ENCODE measurements at places on chromosomes 16 and 17.

- DNase-seq, result no peak
Observed at GRCh38 chr17:64950871-64951270, 31.6 kb upstream of the LRRC37A3 start.

DNA sequence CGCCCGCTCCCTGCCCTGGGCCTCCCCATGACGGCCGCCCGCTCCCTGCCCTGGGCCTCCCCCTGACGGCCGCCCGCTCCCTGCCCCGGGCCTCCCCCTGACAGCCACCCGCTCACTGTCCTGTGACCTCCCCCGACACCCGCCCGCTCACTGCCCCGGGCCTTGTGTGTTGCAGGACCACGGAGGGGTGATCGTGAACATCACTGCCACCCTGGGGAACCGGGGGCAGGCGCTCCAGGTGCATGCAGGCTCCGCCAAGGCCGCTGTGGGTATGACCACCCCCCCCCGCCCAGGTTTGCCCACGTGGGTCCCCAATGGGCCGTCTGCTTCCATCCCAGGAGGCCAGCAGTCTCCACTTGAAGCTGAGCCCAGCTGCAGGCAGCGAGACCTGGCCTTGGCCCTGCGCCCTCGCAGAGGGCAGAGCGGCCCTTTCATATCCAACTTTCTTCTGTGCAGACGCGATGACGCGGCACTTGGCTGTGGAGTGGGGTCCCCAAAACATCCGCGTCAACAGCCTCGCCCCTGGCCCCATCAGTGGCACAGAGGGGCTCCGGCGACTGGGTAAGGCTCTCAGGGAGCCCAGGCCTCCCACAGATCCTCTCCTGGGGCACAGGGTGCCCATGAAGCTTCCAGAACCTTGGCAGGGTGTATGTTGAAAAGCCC lies 9.0 kb downstream of the DECR2 start:
- no peak for DNase-seq

DNA sequence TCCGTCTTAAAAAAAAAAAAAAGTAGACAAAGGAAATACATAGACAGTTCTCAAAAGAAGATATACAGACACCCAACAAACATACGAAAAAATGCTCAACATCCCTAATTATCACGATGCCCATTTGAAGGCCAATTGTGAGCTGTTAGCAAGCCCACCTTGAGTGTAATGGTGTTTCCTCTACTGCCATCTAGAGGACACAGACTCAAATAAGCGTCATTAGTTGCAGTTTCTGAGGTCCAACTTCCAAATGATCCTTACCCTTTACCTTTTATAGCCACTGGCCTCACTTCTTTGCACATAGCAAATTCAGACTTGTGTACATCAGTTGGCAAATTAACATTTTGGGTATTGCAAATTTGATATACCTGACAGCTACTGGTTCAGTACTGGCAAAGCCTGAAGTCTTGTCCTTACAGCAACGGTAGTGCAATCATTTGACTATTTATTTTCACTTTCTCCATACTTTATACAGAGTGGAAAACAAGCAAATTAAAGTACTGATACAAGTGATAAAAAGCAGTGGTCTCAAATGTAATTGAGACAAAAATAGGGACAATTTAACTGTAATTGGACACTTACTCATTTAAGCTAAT lies 536.3 kb upstream of the EEF2KMT start:
- no peak for DNase-seq

DNA sequence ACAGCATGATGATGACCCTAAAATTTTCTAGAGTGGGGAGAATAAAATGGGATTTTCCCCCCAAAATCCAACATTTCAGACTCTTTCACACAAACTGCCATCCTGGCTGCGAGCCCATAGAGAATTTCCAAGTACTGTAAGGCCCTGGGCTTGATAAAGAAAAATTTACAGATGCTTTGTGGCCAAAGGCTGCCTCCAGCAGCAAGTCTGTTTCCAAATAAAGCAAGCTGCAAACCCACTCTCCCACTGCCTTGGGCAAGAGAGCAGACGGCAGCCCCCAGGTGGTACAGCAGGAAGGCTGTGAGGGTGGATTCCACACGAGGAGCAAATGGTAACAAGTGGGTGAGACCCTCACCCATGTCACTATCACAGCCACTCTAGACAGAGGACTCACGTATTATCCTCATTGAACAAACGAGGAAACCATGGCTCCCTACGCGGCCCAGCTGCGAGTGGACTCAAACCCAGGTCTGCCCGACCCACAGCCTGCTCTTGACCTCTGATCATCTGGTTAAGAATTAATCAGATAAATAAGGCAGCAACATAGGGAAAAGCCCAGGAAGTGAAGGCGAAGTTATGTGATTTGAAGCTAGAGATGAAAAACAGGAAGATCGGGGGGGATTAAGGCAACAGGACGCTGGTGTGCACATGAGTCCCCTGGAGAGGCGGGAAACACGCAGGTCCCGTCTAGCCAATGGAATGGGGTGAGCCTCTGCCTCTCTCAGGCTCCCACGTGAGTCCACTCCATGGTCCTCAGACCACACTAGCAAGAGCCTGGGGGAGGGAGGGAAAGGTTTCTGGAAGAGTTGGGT lies 37.4 kb downstream of the AXIN2 start:
- no peak for DNase-seq

- no peak for DNase-seq
Observed at GRCh38 chr16:73113336-73113735, 65.4 kb upstream of the ZFHX3 start.

DNA sequence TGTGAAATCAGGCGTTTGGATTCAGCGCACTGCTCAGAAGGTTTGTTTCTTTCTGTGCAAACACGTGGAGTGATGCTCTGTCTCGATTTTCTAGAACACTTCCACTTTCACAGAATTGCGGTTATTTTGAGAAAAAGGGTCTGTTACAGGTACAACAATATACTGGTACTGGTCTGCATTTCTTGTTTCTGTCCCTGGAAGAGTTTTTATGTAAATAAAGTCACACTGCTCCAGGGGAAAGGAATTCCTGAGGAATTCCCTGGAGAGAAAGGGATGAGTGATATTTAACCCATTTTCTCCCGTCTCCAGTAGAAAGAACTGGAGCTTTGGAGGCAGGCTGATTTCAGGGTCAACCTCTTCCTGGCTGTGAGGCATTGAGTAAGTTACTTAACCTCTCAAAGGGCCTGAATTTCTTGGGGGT lies 16.2 kb upstream of the RMI2 start:
- peak; percentile 40 for DNase-seq

DNA sequence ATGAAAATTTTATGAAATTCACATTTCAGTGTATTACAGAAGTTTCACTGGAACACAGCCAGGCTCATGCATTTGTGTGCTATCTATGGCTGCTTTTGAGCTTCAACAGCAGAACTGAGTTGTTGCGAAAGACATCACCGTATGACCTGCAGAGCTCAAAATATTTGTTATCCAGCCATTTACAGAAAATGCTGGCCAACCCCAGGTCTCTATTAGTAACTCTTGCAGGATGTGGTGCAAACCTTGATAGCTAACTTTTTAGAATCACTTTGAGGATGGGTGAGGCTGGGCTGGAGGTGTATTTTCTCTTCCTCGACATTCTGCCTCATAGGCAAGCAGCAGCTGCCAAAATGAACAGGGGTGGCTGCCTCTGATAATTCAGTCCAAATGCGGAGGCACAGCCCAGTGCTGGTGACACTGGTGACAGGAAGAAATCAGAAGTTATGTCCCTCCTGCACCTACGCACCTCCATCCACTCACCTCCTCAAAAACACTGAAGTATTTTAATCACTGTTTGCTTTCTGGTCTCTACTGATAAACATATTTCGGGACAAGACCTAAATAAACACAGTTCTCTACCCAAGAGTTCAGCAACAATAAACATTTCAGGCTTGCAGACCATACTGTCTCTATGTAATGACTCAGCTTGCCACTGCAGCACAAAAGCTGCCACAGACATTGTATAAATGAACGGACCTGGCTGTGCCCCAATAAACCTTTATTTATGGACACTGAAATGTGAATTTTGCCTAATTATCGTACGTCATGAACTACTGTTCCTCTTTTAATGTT lies 28.5 kb downstream of the ARHGAP17 start:
- DNase-seq, result peak; percentile 49

DNA sequence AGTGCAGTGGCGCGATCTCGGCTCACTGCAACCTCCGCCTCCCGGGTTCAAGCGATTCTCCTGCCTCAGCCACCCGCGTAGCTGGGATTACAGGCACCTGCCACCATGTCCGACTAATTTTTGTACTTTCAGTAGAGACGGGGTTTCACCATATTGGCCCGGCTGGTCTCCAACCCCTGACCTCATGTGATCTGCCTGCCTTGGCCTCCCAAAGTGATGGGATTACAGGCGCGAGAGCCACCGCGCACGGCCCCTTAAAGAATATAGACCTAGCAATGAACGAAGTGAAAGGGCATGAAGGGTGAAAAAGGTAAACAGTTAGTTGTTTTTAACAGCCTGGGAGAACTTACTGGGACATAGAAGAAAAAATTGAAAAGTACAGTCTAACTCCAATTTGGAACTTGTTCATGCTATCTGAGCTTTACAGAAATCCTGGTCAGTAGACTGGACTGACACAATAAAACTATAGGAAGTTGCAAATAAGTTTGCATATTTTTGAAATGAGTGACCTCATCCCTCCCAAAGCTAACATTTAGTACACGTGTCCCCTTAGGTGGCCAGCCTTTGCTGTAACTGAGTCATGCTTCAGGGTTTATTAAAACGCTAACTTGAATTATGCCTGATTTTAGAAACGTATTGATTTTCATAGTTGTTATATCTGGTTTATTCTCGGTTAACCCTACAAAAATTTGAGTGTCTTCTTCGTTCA lies 1.8 kb downstream of the COG1 start:
- DNase-seq, result no peak

- peak; percentile 73 for DNase-seq
Observed at GRCh38 chr16:22206842-22207714, 1.0 kb downstream of the EEF2K start.

DNA sequence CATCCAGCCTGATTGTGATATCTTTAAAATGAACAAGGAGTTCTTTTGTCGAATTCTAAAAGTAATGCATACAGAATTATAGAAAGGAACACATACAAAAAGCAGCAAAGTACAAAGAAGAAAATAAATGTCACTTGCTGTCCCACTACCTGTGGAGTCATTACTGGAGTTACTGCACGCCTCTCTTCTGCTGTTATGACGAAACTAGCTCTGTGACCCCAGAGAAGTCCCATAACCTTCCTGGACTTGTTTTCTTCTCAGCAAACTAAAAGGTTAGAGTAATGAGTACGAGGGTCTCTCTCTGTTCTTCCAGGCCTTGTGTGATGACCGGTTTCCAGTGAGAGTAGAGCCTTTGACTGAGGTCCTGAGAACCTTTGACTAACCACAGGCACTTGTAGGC lies 26.9 kb downstream of the BANP start:
- no peak for DNase-seq

DNA sequence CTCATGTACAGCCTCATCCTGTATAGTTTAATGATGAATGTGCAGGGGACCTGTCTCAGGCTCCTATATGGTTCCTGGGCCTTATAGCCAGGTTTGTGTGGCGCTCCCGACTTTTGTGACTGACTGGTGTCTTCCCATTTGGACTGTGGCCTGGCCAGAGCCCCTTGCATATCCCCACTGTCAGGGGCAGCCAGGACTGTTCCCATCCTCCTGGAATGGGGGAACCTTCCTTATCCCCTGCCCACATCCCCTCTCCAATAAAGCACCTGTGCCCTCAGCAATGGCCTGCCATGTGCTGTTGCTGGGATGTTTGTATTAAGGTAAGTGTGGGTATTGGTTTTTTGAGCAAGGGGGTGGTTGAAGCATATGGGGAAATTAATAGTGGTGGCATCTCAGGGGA lies 2.6 kb downstream of the B3GNT9 start:
- no peak for DNase-seq

DNA sequence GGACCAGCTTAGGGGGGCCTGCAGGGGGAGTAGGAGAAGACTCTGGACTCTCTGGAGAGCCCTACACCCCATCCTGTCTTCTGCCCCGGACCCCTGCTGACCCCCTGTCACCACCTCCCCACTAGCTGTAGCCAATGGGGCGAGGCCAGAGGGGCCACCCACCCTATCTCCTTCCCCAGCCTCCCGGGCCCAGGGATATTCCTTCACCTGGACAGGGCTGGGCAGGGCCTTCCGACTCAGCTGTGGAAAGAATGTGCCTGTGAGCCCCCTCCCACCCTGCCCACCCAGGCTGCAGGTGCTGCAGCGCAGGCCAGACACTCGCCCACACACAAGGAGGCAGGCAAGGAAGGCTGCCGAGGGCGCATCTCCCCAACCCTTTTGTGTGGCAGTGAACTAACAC lies 23.0 kb downstream of the TSPOAP1 start:
- DNase-seq, result no peak

GRCh38 chr17:20074001-20074400 lies 64.8 kb downstream of the SPECC1 start:
- DNase-seq, result no peak

DNA sequence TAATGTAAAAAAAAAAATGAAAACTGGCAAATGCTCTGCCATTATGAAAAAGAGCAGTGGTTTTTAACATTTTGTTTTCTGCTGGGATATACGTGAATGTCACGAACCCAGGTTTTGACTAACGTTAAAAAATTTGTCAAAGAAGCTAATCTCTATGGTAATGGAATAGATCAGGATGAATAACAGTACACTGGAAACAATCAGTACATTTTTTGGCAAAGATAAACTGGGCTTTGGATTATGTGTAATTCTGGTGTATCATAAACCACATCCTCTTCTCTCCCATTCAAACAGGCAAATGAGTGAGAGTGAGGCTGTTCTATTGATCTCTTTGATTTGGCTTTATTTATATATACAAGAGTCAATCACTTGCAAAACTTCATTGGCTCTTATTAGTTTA lies 207.0 kb upstream of the IRX3 start:
- DNase-seq, result no peak

DNA sequence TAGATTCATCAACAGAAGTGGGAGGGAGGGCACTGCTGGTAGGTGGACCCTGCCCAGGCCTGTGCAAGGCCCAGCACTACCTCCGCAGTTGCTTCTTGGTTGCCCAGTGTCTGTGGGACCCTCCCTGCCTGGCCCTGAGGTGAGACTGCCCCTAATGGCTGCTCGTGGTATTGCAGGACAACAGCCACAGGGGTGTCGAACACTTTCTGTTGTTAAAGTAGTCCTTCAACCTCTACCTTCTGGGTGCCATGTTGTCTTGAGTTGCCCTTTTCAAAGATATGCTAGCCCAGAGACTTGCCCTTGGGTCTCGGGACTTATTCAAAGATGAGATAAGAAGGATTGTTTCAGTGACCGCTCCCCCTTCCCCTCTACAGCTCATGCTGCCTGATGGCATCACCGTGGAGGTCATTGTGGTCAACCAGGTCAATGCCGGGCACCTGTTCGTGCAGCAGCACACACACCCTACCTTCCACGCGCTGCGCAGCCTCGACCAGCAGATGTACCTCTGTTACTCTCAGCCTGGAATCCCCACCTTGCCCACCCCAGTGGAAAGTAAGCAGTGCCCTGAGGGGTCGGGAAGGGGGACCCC lies 29.1 kb downstream of the AKAP1 start:
- DNase-seq, result peak; percentile 75

DNA sequence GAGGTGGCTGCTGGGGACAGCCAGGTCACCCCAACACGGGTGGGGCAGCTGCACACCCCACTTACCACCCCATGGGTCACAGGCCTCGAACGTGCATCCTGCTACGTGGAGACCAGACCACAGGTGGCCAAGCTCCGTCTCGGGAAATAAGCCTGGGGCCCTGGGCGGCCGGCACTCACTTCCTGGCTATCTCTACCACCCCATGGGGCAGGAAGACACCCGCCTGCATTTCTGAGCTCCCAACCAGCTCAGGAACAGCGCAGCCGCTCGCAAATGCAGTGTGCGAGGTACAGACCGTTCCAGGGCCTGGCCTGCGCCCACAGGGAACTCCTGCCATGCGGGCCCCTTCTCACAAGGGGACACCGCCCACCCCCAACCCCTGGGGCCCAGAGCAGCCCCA lies 4.9 kb upstream of the GNG13 start:
- no peak for DNase-seq

- no peak for DNase-seq
Observed at GRCh38 chr17:70483624-70484023, 314.3 kb downstream of the KCNJ2 start.

Data from Peyer's patch (tissue), 4 donors.